ENCODE measurements at places on chromosomes 12 and 14.

DNA sequence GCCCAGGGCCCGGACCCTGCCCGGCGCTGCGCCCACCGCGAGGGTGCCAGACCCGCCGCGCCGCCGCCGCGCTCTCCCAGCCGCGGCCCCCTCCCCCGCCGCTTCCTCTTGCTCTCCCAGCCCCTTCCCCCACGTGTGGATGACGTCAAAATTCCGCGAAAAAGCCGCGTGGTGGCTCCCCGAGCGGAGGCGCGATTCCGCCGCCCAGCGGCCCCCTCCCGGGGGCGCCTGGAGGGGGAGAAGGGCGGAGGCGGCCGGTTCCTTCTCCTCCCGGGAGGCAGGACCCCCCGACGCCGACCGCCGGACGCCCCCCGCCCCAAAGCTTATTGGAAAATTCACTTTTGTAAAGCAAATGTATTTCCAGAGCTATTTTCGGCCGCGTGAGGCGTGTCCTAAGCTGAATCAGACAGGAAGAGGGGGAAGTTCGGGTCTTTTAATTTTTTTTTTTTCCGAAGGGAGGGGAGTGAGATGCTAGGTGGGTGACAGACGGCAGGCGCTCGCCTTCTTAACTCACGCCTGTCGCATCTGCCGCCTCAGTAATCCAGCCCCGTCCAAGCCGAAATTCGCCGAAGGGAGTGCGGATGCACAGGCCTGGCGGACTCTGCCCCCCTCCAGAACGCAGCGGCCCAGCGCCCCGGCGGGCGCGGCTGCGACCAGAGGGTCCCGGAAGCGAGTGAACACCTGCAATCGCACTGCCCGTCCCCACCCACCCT is 4.1 kb upstream of the CCND2 start:
- peak; percentile 90 for DNase-seq

- DNase-seq = no peak
Observed at GRCh38 chr14:60649875-60650372, 647 bp upstream of the SIX1 start.

DNA sequence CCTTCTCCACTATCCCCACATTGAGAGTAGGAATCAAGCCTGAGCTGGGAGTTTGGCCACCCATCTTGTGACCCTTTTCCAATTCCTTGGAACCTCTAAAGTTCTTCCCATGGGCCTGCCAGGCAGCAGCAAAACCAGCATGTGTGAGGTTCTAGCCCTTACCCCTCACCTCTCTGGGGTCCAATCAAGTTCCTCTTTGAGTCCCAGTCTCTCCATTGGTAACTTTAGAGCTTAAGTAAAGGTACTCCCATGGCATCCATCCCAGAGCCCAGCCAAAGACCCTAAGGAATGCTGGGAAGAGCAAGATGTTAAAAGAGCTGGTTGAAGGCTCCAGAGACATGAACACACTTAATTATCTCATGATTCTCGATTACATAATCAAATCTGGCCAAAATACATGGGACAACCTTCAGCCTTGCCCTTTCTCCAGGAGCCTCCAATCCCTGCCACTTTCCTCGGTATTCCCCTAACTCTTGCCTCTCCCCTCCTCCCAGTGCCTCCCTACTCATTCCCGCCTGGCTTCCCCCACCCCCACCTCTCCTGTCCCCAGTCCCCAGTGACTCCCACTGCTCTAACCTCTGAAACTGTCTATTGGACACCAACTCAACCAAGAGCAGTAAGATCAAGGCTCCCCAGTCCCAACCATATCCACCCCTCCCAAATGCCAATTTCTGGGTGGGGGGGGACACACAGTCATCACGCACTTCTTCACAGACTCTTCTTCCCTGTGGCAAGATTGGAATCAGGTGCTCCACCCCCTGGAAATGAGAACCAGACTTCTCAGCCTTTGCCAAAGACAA is 4.8 kb upstream of the TNS2 start:
- DNase-seq = no peak

- DNase-seq = no peak
Observed at GRCh38 chr14:55332654-55333570, 61.7 kb downstream of the FBXO34 start.

DNA sequence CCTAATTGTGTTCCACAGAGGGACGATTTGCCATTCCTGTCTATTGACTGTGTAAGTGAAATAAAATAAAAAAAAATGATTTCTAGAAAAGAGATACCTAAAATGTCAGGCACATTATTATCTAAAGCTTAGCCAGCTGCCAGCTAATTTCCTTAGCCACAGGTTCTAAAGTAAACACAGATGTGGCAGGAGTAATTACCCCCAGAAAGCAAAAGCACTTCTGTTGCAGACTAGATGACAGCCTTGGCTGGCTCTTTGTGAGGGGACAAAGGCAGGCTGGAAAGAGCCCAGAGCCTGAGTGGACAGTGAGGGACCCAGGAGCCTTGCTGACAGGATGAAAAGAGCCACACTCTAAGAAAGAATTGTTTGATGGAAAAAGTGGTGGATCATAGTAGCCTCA is 418.1 kb downstream of the LRIG3 start:
- DNase-seq = no peak

DNA sequence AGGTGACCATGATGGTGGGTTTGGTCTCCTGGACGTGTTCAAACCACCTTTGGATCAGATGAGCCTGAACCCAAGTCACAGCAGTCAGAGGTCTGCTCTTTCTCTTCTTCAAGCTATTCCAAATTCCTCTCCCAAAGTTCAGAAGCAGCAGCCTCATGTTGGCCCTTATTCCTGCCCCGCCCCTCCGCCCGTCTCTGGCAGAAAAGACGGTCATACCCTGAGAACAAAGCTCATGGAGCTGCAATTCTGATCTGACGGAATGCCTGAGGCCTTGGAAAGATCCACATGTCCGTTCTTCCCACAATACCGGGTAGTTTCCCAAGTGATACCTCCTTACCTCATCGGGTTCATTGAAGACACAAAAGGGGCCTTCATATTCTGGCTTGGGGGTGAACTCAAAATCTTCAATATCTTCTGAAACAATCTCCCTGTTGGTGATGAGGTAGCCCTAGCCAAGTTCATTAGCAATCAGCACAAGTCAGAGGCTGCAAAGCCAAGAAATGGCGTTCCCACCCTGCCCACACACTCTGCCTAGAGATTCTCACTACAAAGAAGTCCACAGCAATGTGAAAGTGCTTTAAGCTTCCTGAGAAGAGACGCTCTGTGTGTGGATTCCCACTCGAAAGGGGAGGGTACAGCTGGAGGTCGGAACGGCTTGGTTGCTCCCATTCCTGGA is 11.2 kb downstream of the POLE start:
- no peak for DNase-seq

DNA sequence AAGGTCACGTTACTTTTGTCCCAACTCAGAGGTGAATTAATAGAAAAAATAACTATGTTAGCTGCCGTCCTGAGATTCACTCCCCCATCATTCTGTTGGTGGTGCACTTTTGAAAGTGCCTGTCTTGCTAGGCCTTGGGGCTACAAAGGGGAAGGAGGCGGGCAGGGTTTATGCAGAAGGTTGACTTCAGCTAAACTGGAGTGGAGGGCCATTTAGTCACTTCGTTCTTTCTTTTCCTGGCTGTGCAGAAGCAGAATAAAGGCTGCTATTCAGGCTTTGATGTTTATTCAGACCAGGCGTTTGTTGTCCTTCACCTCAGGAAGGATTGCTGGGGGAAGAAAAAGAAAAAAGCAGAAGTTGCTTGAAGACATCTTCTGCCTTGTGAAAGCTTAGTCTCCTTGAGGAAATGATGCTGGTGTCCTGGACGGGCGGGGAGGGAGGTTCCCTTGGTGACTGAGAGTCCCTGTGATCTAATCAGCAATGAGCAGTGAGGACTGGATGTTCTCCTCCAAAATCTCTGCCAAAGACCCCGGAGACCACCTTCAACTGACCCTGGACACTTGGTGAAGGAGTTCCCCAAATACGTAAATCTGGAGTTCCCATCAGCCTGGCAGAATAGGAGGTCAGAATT is 4.0 kb downstream of the GLT1D1 start:
- no peak for DNase-seq

GRCh38 chr12:6074979-6075585 is 49.4 kb downstream of the VWF start:
- no peak for DNase-seq

DNA sequence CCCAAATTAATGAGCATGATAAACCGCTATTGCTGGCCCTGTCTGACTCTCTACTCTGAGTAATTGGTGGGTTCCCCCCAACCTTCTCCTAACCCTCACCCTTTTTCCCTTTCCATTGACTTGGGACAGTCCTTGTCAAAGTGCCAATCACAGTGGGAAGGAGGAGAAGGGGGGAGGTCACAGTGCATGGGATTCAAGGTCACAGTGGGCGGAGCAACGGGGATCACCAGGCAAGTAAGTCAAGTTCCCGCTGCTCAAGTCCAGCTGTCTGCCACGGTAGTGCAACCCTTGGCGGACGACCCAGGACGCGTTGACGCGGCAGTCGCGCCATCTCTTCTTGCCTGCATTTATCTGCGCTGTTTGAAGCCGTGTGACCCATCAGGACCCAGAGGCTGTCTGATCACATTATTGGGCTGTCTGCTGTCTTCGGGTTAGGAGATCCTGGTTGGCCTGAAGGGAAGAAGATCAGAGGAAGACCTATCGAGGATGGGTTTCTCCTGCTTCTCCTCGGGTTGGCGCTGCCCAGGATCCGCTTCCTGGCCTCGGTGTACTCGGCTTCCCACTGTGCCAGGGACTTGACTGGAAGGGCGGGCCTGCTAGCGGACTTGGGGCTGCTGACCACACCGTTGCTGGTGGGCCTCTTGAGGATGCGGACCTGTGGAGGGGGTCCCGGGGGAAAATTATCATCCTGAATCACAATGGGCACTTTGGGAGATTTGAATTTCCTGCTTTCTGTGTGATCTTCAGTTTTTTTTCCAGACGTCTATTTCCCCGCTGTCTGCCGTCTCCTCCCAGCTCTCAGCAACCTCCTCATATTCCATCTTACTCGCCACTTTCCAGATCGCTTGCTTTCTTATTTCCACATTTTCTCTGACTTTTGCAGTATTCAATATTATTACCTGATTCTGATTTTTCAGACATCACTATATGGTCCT is 3.1 kb upstream of the MDM2 start:
- DNase-seq = no peak

- no peak for DNase-seq
Observed at GRCh38 chr12:13961971-13962370, 19.4 kb downstream of the GRIN2B start.

GRCh38 chr14:79354336-79354735 is 857.0 kb downstream of the DIO2 start:
- no peak for DNase-seq

DNA sequence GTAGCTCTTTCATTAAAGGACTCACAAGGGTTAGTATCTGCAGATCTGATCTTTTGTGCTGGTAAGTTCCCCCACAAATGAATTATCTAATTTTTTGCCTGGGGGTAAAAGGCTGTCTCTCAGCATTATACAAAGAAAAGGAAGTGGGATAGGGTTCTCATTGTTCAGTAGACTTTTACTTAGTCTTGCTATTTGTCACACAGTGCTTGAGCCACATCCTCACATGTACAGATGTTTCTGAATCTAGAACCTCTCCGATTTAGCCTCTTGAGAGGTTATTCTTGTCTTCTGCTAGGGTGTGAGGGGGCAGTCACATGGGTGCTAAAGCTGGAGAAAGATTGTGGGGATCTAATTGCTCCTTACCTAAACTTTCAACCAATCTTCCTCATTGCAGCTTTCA is 93.0 kb downstream of the SLC41A2 start:
- no peak for DNase-seq

- no peak for DNase-seq
Observed at GRCh38 chr12:120488057-120488640, 7.8 kb upstream of the DYNLL1 start.

Data from DND-41 (cell line).